Effector CD8-positive, alpha-beta T cell (primary cell): ENCODE measurements at places on chromosomes 2 and 18.

DNA sequence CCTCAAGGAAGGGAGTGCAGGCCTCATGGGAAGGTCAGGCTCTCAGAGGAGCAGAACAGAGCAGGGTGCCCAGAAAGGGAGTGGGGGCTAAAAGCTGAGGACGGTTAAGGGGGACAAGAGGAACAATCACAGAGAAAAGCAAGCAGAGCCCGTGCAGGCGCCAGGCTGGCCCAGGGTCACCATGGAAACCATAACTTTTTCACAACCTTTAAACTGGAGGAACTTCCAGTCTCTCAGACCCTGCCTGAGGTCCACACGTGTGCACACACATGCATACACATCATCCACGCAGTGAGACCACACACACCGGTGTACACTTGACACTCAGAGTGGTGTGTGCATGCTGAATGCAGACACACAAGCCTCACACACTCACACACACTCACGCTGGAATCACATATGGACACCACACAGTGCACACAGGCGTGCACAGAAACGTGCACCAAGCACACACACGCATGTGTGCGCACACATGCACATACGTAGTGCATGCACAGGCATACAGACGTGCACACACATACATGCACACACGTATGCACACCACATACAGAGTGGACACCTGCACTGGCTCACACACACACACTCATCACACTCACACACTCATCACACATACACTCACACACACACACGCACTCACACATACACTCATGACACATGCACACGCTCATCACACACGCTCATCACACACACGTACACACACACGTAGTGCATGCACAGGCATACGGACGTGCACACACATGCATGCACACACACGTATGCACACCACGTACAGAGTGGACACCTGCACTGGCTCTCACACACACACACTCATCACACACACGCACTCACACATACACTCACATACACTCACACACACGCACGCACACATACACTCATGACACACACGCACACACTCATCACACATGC is 37.2 kb upstream of the SNED1 start:
- no peak for DNase-seq

GRCh38 chr2:23073671-23074070 is 311.3 kb upstream of the KLHL29 start:
- DNase-seq, result no peak

DNA sequence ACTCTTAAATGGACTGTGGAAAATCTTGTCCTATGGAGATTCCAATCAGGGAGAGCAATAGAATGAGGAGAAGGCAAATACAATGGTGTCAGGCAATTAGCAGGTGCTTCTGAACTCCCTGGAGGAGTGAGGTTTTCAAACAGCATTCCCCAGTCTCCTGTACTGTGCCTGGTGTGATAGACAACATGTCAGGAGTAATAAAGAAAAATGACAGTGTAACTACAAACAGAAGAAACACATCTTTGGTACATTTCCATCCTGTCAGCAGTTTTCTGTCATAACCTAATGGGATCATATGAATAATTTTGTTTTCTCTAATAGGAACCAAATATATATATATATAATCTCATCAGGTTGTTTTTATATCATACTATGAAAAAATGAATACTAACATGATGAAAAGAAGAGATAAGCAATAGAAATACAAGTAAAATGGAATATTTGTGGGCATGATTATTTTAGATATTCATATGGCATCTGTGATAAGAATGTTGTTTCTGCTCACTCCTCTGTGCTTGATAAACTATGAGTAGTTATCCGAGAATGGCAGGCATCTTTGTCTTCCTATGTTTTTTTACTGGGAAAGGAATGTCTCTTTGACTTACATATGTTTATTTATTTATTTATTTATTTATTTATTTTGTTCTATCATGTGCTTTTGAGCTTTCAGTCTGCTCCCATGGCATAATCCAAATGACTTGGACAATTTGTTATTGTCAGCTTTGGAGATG is 441.7 kb downstream of the TXNL1 start:
- no peak for DNase-seq

DNA sequence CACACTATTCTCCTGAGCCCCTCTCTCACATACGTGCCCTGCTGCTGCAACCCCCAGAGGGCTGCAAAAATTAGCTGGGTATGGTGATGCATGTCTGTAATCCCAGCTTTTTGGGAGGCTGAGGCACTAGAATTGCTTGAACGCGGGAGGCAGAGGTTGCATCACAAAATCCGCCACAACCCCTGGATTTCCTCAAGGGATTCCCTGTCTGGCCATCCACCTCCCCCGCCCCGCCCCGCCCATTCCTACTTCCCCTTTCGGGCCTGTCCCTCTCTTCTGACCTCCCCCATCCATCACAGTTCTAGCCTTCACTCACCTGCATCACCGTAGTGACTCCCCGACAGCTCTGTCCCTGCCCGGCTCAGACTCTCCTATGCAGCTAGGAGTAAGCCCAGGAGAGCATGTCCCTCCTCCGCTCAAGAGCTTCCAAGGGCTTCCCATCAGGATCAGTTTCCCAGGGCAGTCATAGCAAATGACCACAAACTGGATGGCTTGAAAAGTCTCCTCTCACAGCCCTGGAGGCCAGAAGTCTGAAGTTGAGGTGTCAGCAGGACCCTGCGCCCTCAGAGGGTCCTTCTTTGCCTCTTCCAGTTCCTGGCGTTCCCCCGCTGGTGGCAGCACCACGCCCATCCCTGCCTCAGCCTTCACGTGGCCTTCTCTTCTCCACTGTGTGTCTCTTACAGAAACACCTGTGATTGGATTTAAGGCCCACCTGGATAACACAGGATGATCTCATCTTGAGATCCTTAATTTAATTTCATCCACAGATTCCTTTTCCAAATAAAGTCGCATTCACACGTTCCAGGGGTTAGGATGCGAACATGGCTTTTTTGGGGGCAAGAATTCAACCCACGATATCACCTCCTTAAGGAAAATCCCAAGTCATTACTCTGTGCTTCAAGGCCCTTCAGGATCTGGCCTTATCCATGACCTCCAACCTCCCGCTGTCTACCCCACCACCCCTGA is 58.5 kb downstream of the HS1BP3 start:
- DNase-seq, result no peak

GRCh38 chr2:83368916-83369315 is 1090.2 kb downstream of the SUCLG1 start:
- no peak for DNase-seq

GRCh38 chr18:25921677-25922421 is 168.6 kb downstream of the SS18 start:
- no peak for DNase-seq

DNA sequence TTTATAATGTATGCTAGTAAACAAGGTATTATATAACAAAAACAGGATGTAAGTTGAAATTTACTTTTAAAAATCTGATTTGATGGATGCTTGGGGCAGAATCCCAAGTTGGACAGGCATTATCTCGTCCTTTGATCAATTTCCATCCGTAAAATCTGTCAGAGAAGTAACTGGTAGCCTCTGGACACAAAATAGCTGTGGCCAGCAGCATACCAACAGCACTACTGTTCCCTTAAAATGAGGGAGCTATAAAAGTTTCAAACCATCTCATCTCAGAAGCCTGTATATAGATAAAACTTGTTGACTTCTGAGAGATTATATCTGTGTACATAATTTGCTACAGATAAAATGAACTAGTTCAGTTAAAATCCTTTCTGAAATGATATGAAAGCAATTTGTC is 14.7 kb upstream of the METAP1D start:
- DNase-seq, result no peak

- DNase-seq, result no peak
Measured at GRCh38 chr18:22683196-22683676, 249.9 kb upstream of the RBBP8 start.

- DNase-seq, result no peak
Measured at GRCh38 chr2:218859988-218860831, 605 bp downstream of the WNT6 start.

- DNase-seq, result no peak
Measured at GRCh38 chr2:119010336-119010735, 68.3 kb downstream of the MARCO start.

- no peak for DNase-seq
Measured at GRCh38 chr2:118837621-118838020, 9.8 kb downstream of the EN1 start.

DNA sequence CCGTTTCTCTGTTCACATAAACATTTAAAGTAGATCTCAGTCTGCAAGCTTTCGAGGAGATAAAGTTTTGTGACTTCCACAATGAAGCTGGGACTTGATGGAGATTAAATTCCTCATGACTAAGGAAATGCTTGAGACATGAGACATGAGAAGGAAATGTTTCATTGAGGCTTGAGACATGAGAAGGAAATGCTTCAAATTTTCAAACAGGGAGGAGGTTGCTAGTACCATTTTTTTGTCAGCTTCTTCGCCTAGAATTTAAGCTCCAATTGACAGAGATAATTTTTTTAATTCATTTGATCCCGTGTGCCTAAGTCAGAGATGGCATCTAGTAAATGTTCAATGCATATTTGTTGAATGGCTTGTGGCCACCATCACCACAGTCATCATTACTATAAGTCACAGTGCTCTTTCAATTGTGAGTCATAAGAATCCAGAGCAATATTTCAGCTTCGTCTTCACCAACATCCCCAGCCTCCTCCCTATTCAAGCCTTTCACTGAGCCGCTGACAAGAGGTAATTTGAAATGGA is 543 bp upstream of the MARCHF4 start:
- no peak for DNase-seq

GRCh38 chr2:47269316-47270232 is 114.5 kb upstream of the STPG4 start:
- no peak for DNase-seq

DNA sequence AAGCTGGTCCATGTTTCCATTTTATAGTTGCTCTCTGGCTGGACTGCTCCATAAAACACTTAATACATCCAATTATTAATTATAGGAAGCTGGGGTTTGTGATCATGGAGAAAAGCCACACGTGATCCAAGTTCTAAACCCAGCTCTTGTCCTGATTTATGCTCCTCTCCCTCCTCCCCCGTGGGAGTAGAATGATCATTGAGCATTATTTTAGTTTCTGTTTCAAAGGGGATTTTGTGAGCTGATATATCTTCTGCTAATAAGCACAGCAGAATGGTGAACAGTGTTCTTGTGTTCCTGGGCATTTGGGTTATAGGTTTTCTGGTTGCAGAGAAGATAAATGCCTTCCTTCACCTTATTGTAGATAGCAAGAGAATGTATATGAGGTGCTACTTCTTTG is 135.7 kb upstream of the TMEM200C start:
- no peak for DNase-seq

GRCh38 chr2:166725927-166726924 is 162.1 kb upstream of the XIRP2 start:
- no peak for DNase-seq

DNA sequence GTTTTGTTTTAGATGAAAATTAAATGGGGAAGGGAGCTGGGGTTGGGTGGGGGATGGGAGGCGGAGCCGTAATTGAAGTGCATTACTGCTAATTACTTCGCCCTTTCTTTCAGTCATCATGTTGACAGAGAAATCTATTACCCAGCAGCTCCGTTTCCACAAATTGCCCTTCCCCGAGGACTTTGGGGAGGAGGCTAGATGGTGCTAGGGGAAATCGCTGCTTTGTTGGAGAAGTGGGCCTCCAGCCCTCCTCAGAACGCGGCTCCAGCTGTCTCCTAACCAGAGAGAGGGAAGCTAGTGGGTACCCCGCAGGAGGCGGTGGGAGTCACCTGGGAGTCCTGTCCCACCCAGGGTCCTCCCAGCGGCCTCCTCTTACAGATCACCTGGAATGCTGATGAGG is 130.9 kb upstream of the MYCN start:
- no peak for DNase-seq

DNA sequence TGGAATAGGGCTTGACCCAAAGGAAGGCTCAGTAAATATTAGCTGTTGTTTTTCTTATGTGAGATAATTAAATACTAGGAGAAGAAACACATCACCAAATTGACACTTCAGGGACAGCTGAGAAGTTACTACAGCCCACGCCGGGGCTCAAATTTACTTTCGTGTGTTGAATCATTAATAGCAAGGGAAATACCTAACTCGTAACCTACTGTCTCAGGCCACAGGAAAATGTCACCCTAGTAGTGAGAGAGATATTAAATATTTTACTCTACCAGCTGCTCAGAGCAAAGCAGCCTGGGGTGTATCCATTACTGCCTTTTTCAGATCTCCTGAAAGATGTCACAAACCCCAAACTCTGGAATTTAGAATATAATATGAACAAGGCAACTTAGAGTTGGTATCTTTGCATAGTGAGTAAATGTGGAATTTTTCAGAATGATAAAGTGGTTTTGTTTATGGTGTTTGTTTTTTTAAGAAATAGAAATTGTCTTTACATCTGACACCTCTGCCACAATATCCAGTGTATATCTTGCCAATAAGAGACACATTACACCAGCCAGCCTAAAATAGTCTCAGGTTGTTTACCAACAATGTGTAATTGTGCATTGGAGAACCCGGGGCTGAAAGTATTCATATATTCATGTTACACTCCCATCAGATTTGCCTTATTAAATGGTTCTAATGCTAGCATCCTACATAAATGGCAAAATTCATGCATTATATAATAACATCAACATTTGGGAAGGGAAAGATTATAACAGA is 48.4 kb downstream of the ATP8B1 start:
- no peak for DNase-seq

DNA sequence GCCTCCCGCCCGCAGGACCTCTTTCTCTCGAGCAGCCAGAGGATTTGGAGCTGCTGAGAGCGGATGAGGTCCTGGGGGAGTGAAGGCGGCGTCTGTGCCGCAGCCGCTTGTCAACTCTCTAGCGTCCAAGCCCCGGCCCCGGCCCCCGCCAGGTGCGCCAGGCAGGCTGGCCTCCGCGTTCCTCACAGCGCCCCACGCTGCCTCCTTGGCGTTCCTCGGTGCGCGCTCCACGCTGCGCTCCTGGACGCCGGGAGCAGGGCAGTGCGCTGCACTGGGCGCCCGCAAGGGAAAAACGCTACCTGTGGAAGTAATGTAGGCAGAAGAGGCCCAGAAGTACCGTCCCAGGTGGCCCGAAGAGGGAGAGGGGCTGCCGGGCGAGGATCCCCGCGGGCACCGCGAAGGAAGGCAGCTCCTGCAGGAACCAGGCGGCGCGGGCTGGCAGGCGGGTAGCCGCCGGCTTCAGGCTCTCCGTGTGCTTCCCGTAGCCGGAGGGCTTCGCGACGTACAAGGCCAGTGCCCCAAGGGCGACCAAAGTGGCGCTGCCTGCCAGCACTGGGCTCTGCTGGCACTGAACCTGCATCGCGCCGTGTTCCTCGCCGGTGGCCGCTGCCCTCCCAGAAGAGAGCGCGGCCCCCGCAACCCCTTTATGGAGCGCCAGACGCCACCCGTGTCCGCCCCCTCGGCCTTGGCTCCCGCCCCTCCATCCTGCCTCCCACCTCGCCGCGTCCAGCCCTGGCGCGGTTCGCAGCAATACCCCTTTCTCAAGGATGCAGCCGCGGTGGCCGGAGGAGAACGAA is at the start of gene SRD5A2:
Gene SRD5A2, minus strand, starts transcription at position 618 of the 797 bp plus-strand sequence. Its CDS starts 38 bp downstream, at position 580.
- DNase-seq, result no peak

GRCh38 chr2:39994151-39994550 is 215.1 kb upstream of the THUMPD2 start:
- no peak for DNase-seq

GRCh38 chr2:104975851-104976250 is 62.0 kb upstream of the MRPS9 start:
- no peak for DNase-seq
